ENCODE measurements at places on chromosomes 12 and 14.
A peak's percentile ranks its signal among the peaks of the same experiment; 100 is the strongest.

DNA sequence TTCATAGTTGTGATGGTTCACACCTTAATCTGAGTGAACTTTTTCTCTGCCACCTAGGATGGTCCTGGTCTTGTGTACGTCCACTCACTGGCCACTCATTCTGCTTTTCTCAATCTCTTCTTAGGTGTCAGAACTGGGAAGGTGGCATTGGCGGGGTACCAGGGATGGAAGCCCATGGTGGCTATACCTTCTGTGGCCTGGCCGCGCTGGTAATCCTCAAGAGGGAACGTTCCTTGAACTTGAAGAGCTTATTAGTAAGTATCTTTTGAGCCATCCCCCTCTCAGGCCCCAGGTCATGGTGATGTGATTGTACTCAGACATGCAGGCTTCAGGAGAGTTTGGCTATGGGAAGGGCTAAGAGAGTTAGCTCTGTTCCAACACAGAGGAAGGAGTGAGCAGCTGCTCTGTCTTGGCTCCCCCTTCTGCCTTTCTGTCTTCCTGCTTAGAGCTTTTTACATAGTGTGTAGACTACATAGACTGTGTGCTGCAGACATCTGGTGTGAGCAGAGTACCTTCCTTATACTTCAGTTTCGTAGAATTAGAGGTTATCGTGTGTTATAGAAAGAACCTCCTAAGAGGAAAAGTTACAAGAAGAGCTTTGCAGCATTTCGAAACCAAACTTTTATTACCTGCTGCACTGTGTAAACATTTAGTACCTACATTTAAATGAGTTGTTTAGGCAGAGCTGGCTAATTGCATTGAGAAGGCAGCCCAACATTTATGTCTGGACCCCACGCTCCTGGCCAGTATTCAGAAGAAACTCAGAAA lies 54.2 kb downstream of the FNTB start:
- no peak for DNase-seq

DNA sequence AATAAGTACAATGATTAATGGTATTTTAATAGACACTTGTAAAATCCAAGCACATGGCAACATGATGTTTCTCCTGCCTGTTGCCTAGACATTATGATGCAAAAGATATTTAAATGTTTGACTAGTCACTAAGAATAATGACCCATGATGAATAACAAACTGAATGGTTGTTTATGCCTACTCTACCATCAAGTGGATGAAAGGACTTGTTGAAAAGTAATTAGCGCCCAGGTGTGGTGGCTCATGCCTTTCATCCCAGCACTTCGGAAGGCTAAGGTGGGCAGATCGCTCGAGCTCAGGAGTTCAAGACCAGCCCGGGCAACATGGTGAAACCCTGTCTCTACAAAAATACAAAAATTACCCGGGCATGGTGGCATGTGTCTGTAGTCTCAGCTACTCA lies 30.7 kb downstream of the KIF21A start:
- DNase-seq = no peak

DNA sequence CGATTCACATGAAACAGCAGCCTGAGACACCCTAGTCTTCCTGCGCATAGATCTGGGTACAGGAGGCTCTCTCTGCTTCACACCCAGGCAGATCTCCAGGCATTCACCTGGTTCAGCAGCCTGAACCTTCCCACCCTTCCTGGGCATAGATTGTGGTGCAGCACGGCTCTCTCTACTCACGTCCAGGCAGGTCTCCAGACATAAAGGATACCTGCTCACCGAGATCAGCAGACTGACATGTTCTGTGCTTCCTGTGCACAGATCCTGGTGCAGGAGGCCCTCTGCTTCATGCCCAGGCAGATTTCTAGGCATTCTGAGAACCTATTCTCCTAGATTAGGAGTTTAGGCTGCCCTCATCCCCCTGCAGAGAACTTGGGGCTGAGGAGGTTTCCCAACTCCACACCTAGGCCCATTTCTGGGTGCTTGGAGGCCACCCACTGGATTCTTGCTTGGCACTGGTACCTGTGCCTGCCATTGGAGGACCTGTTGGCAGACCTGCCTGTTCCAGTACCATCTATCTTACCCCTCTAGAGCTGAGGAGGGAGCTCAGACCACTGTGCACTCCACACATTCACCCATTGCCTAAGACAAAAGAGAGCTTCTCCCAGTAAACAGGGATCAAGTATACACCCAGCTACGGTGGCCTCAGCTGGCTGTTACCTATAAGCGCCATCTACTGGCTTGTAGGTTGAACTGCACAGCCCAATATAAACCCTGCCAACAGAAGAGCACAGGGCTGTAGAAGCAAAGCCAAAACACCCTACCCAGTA lies 28.0 kb upstream of the GARIN6 start:
- DNase-seq = peak; percentile 42

DNA sequence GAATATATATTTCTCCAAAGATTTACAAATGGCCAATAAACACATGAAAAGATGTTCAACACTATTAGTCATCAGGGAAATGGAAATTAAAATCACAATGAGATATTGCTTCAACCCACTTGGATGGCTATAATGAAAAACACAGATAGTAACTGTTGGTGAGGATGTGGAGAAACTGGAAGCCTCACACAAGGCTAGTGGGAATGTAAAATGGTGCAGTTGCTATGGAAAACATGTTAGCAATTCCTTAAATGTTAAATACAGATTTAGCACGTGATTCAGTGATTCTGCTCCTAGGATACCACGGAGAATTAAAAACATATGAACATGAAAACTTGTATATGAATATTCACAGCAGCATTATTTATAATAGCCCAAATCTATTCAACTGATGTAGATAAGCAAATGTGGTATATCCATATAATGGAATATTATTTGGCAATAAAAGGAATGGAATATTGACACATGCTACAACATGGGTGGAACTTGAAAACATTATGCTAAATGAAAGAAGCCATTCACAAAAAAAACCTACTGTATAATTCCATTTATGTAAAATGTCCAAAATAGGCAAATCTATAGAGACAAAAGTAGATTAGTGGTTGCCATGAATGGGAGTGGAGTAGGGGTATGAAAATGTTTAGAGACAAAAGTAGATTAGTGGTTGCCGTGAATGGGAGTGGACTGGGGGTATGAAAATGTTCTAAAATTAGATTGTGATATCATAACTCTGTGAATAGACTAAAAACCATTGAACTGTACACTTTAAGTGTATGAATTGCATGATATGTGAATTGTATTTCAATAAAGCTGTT lies 227.1 kb upstream of the DDHD1 start:
- no peak for DNase-seq

GRCh38 chr12:49345825-49346658 lies 646 bp upstream of the DNAJC22 start:
- peak; percentile 17 for DNase-seq

DNA sequence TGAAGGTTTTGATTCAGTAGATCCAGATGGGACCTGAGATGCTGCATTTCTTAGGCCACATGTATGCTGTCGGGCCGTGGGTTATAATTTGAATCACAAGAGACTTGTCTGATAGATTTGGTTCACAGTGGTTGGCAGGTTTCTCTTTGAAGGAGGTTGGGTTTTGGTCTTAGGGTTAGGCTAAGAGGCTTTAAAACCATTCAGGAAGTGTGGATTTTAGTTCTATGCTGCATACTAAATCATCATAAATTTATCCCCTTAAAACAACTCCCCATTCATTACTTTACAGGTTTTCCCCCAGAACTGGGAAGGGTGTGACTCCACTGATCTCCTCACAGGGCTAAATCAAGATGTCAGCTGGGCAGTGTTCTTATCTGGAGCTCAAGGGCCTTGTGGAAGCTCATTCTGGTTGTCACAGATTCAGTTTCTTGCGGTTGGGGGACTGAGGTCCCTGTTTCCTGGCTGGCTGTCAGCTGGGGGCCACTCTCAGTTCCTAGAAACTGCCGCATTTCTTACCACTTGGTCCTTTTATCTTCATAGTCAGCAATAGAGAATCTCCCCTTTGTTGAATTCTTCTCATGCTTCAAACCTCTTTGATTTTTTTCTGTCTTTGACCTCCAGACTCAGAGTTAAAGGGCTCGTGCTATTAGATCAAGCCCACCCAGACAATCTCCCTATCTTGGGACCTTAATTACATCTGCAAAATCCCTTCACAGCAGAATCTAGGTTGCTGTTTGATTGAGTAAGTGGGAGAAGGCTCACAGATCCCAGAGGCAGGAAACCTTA lies 20.6 kb upstream of the PCNX1 start:
- no peak for DNase-seq

GRCh38 chr12:107225635-107226034 lies 132.3 kb upstream of the CRY1 start:
- DNase-seq = peak; percentile 30

- no peak for DNase-seq
Observed at GRCh38 chr12:94760786-94761185, 110.4 kb upstream of the TMCC3 start.

GRCh38 chr12:95424271-95424994 lies 49.5 kb upstream of the METAP2 start:
- peak; percentile 12 for DNase-seq

- peak; percentile 31 for DNase-seq
Observed at GRCh38 chr12:92929983-92930382, 888 bp upstream of the EEA1 start.

GRCh38 chr14:70808416-70809224 lies 693 bp downstream of the MAP3K9 start:
- DNase-seq = peak; percentile 48

- no peak for DNase-seq
Observed at GRCh38 chr14:104112609-104113571, 25.5 kb upstream of the KIF26A start.

DNA sequence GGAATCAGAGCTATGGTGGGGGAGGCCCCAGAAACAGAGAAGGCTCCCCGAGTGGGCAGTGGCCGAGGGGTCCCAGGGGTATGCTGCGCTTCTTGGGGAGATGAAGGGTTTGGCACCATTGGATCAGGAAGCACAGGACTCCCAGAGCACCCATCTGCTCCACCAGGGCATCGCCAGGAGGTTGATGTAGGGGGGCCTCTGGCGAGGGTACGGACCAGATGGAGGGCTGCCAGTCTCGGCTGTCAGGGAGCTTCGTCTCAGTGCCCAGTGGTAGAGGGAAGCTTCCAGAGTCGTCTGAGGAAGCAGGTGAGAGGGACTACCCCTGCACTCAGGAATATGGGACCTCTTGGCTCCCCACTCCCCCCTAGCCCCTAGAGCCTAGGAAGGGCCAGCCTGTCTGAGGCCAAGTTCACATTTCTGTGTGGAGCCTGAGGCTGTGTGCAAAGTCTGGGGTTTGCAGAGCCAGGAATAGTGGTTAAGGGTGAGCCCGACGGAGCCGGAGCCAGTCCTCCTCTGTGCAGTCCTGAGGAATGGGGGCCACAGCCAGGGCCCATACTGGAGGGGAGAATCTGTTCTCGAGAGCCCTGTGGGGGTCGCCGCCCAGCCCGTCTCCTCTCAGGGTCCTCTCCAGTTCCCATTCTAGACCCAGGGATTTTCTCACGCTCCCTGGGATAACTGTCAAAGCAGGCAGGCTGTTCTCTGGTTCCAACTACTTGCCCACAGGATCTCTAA lies 10.2 kb downstream of the SLC48A1 start:
- DNase-seq = peak; percentile 52
